ENCODE measurements at places on chromosomes 2 and 18. TPM values are rescaled to one million over a fixed set of nuclear protein-coding genes. Genes with fewer than 3 reads are reported as not detected.

- H3K36me3 ChIP-seq: no peaks in the 10 kb centered on the region
- DNase-seq: no peak
- H3K4me1 ChIP-seq: no peaks in the 10 kb centered on the region
- no peaks in the 10 kb centered on the region for H3K27me3 ChIP-seq
- no peak overlapping the region for H3K27ac ChIP-seq
Measured at GRCh38 chr2:14977021-14977420, 344.5 kb downstream of the LRATD1 start.

GRCh38 chr18:28158083-28158581 is 18.8 kb downstream of the CDH2 start:
- no peak for DNase-seq
- H3K4me3 ChIP-seq: no peak overlapping the region
- H3K4me1 ChIP-seq: no peaks in the 10 kb centered on the region
- no peak overlapping the region for H3K27ac ChIP-seq
- H3K36me3 ChIP-seq: no peaks in the 10 kb centered on the region
- H3K27me3 ChIP-seq: no peaks in the 10 kb centered on the region

GRCh38 chr2:166451468-166451867 is 42.6 kb downstream of the SCN7A start:
- no peaks in the 10 kb centered on the region for H3K36me3 ChIP-seq
- no peak overlapping the region for H3K27ac ChIP-seq
- H3K27me3 ChIP-seq: no peaks in the 10 kb centered on the region
- no peak for DNase-seq

DNA sequence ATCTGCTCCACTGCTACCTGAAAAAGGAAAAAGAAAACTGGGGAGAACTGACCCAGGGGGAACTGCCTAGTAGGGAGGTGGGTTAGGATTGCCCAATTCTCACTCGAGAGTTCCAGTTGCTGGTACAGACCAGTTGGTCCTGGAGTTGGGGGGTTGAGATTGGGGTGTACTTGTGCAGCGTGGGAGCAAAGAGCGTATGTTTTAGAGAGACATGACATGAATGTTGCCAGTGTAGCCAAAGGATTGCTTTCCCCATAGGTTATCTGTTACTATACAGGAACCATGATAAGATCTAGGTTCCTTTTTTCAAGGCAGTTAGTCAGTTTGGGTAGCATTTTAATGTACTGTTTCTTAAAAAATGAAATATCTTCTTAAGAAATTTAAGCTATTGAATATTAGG is 68.6 kb downstream of the APLF start:
- H3K27me3 ChIP-seq: no peaks in the 10 kb centered on the region
- no peak overlapping the region for H3K27ac ChIP-seq
- H3K4me1 ChIP-seq: no peaks in the 10 kb centered on the region
- DNase-seq: no peak
- no peaks in the 10 kb centered on the region for H3K36me3 ChIP-seq
- H3K4me3 ChIP-seq: no peak overlapping the region

GRCh38 chr2:215352602-215353001 is 40.7 kb downstream of the ATIC start:
- H3K4me1 ChIP-seq: no peaks in the 10 kb centered on the region
- H3K27ac ChIP-seq: no peak overlapping the region
- no peaks in the 10 kb centered on the region for H3K27me3 ChIP-seq
- H3K36me3 ChIP-seq: peaks cover 23% of the 10 kb centered on the region
- DNase-seq: no peak
- H3K4me3 ChIP-seq: no peak overlapping the region

- no peaks in the 10 kb centered on the region for H3K36me3 ChIP-seq
- no peaks in the 10 kb centered on the region for H3K27me3 ChIP-seq
- DNase-seq: no peak
- H3K27ac ChIP-seq: no peak overlapping the region
- no peaks in the 10 kb centered on the region for H3K4me1 ChIP-seq
Measured at GRCh38 chr2:227134591-227134990, 29.4 kb downstream of the COL4A4 start.

- H3K4me3 ChIP-seq: no peak overlapping the region
- no peak overlapping the region for H3K27ac ChIP-seq
- no peaks in the 10 kb centered on the region for H3K4me1 ChIP-seq
- H3K36me3 ChIP-seq: no peaks in the 10 kb centered on the region
- no peaks in the 10 kb centered on the region for H3K27me3 ChIP-seq
Measured at GRCh38 chr18:2857491-2858131, 10.8 kb downstream of the EMILIN2 start.

Gene PER2
- 10.1 TPM for polyA plus RNA-seq

Gene OTOS
- not detected for polyA plus RNA-seq

Gene LYG1
- not detected for polyA plus RNA-seq

All from naive thymus-derived CD4-positive, alpha-beta T cell (primary cell).